DND-41 (cell line): ENCODE measurements at places on chromosomes 13 and 19.

GRCh38 chr13:99256709-99257108 is 1.5 kb downstream of the GPR18 start:
- DNase-seq: no peak

- no peak for DNase-seq
Measured at GRCh38 chr19:58003174-58003828, 681 bp upstream of the ZNF606 start.

- DNase-seq: no peak
Measured at GRCh38 chr13:98482476-98483444, 94.1 kb downstream of the STK24 start.

DNA sequence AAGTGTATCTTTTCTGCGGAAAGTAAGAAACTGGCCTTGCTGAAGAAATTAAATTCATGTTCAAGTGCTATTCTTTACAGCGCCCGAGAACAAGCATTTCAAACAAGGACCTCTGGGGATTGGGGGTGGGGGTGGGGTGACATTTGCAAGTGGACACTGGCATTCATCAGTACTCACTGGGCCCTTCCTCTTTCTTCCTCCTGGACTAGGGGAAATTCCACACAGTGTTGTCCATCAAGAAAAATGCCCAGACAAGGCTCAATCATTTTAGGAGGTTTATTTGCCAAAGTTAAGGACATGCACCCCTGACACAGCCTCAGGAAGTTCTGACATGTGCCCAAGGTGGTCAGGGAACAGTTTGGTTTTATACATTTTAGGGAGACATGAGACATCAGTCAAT is 22.9 kb upstream of the OR10H1 start:
- no peak for DNase-seq

DNA sequence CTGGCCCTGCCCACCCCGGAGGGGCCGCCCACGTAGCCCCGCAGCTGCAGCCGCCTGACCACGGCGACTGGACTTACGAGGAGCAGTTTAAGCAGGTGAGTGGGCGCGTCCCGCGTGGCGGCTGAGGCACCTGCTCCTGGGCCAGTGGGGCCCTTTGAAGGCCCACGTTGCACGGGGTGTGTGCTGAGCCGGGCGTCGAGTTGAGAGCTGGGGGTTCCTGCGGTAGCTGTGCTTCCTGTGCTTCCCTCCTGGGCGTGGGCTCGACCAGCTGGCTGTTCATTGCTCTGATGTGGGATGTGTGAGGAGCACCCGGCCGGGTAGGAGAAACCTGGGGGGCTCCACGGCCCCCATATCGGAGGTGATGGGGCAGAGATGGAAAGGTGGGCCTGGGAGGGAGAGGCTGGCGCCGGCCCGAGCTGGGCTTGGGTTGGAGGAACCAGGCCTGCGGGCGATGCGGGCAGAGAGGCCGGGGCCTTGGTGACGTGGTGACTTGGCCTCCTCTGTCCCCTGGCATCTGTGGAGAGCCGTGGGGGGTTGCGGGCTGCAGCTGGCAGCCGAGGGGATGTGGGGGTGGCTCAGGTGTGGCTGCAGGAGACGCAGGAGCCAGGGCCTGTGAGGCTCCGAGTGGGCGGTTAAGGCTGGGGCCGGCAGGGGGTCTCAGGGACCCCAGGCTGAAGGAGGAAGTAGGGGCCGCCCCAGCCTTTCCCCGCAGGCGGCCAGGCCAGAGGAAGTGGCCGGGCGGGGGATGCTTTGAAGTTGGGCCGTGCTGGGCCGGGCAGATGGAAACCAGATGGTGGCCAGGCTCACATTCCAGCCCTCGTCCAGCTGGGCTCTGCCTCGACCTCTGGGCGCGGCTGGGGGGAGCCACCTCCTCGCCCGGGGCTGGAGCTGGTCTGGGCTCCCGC is 7.1 kb downstream of the ARID3A start:
- DNase-seq: no peak

GRCh38 chr13:72556945-72557344 is 170.5 kb downstream of the MZT1 start:
- DNase-seq: no peak

DNA sequence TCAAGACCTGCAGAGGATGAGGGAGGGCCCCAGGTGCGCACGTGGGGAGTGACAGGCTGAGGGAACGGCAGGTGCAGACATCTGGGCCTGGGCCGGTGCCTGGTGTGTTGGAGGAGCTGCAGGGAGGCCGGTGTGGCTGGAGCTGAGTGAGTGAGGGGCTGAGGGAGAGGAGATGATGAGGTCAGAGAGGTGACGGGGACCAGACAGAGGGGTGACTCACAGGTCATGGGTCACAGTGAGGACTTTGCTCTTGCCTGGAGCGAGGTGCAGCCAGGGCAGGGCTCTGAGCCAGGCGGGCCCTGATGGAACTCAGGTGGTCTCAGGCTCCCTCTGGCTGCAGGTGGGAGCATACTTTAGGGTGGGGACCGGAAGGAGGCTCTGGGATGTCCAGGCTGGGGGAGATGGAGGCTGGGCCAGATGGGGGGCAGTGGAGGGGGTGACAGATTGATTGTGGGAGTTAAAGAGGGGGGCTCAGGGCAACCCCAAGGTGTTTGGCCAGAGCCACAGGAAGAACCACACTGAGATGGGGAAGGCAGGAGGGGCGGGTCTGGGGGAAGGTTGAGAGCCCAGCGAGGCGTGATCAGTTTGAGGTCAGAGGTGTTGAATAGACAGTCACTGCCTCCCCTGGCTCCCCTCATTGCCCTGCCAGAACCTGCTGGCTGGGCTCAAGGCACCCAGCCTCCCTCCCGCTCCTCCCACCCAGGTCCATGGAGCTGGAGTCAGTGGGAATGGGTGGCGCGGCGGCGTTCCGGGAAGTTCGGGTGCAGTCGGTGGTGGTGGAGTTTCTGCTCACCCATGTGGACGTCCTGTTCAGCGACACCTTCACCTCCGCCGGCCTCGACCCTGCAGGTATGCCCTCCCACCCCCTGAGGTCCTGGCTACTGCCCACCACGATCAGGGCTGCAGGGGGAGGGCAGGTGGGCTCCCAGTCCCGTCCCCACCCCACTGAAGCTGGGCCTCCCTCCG is 8.4 kb downstream of the ARHGAP33 start:
- no peak for DNase-seq

GRCh38 chr13:38538422-38538821 is 148.5 kb upstream of the FREM2 start:
- DNase-seq: no peak

GRCh38 chr19:47697863-47698609 is 15.2 kb upstream of the EHD2 start:
- DNase-seq: peak; percentile 60

DNA sequence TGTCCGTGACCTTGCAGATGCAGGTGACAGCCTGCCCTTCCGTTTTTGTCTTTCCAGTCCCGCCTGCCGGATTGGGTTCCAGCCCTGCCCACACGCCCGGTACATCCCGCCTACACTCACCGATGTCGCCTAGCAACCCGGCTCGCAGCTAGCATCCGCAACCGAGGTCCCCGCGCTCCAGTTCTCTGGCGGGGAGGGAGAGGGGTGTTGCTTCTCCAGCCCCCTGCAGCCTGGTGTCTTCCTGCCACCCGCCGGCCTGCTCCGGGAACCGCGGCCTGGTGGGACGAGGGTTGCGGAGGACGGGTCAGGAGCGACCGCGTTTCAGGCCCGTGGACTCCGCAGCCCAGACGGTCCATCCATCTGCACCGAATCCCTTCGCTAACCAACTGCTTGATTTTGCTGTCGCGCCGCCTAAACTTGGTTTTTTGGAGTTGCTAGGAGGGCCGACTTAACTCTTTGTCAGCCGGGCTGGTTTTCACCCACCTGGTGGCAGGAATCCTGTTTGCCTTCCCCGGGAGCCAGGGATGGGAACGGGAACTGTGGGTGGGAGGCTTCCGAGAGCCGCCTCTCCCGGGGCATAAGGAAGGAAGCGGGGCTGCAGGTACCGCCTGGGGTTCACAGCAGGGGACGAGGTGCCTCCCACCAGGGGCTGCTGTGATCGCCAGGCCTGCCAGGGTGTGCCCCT is 15.4 kb upstream of the MATK start:
- no peak for DNase-seq

- no peak for DNase-seq
Measured at GRCh38 chr19:37251308-37252229, 33.6 kb downstream of the ZNF383 start.

DNA sequence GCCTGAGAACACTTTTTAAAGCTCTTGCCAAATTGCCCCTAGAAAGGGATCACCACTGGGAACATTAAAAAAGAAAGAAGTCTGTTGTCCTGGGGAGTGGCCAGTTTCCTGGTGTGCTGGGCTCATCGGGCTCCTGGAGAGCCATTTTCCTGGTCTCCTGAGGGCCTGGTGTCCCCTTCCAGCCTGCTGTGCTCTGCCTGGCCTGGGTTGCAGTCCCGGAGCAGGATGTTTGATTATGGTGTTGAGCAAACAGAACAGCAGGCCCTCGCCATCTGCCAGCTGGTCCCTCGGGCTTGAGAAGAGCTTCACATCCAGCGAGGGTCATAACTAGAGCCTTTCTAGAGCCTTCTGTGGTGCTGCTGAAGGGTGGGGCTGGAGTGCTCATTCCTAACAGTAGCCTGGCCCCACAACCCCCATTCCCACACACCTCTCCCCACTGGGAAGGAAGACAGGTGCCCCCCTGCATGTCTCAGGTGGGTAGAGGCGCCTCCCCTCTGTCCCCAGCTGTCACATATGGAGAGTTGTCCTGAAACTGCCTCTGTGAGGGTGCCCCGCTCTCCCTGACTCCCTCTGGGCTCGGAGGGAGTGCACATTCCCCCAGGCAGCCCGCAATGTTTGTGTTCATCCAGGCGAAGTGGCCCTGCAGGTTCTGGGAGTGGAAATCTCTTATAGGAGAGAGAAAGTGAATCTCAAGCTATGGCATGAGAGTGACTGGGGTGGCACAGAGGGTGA is 151.1 kb downstream of the SIPA1L3 start:
- DNase-seq: no peak

- DNase-seq: no peak
Measured at GRCh38 chr13:69202996-69203395, 904.6 kb upstream of the ATXN8OS start.

- peak; percentile 49 for DNase-seq
Measured at GRCh38 chr19:52398081-52398441, 412 bp downstream of the ZNF528 start.

GRCh38 chr19:27966390-27966816 is 1246.5 kb downstream of the UQCRFS1 start:
- no peak for DNase-seq

- DNase-seq: no peak
Measured at GRCh38 chr13:113838711-113839201, 25.1 kb downstream of the GAS6 start.

GRCh38 chr13:39959497-39960144 is 304.2 kb downstream of the COG6 start:
- DNase-seq: no peak

DNA sequence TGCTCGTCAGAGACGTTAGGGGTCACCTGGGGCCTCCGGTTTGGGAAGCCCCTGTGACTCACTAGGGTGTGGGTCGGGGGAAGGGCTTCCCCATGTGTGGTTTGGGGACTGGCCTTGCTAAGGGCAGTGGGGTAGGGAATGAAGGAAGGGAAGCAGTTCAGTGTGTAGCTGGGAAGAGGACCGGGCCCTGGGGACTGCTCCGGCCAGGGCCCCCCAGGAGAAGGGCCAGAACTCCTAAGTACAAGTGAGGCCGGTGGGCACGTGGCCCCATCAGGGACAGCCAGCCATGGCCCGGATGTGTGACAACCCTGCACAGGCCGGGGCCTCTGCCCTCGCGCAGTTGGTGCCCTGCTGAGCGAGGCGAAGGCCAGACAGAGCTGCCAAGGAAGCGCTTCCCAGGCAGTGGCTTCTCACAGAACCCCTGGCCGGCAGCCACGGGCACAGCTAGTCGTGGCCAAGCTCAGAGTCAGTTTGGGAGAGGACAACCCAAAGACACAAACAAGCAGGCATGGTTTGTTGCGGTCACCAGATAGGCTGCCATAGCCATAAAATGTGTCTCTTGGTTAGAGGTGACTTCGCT is 25.7 kb downstream of the TEX29 start:
- no peak for DNase-seq

- DNase-seq: no peak
Measured at GRCh38 chr13:99211421-99212035, 10.9 kb downstream of the UBAC2 start.
